ENCODE measurements at places on chromosomes 6 and 20.

- DNase-seq, result no peak
Measured at GRCh38 chr6:167497428-167498056, 172.7 kb downstream of the TTLL2 start.

DNA sequence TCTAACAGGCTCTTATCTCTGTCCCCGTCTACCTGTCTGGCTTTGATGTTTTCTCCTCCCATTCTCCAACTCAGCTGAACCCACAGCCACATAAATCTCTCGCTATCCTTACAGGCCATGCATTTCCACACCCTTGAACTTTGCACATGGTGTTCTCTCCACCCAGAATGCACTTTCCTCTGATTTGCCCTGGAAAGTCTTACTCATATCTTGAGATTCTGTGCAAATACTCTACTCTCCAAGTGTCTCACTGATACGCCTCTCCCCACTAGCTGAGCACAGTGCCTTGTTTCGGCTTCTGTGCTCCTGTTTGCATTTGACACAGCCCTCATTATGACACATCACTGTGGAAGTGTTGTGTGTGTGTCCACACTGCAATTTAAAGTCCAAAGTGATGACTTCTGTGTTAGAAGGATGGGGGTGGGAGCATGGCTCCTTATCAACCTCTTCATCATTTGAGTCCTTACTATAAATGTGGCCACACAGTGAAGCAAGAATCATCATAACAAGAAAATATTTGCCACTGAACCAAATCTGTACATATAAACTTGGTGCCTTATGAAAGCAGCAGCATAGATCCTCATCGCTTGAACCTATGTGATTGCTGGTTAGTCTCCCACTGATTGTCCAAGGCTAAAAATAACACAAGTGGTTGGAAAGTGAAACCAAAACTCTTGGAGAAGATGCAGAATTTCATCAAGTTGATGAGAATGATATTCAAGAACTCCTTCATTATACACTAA is 5.5 kb upstream of the PRELID3B start:
- DNase-seq, result no peak

DNA sequence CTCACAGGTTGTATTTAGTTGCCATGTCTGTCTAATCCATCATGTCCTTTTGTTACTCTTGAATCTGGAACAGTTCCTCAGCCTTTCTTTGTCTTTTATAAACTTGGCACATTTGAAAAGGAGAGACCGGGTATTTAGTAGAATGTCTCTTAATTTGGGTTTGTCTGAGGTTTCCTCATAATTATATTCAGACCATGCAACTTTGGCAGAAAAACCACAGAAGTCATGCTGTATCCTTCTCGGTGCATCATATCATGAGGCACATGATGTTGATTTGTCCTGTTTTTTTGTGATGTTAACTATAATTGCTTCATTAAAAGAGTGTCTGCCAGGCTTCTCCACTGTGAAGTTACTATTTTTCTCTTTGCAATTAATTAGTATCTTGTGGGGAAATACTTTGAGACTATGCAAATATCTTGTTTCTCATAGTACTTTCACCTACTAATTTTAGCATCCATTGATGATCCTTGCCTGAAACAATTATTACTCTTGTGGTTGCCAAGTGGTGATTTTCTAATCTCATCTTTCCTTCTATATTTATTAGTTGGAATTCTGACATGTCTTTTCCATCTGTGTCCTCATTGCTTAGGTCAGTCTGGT is 837.3 kb downstream of the DHX35 start:
- DNase-seq, result no peak

DNA sequence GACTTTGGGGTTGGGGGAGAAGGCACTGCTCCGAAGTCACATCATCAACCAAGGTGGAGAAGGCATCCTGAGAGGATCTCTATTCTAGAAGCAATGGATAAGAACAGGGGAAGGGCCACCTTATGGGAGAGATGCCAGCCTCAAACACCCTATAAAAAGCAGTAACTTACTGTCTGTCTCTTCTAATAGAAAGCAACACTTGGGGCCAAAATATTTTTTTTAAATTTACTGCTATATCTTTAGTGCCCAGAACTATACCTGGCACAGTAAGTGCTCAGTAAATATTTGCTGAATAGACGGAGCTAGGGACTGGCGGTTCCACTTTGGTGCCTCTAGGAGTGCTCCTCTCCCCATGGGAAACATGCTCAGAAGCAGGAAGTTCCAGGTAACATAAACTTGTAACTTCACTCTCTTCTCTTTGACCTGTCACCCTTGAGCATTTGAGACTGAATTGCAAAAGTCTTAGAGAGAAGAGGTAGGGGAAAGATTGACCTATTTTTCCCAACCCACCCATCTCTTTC is 807 bp upstream of the OTOR start:
- no peak for DNase-seq

DNA sequence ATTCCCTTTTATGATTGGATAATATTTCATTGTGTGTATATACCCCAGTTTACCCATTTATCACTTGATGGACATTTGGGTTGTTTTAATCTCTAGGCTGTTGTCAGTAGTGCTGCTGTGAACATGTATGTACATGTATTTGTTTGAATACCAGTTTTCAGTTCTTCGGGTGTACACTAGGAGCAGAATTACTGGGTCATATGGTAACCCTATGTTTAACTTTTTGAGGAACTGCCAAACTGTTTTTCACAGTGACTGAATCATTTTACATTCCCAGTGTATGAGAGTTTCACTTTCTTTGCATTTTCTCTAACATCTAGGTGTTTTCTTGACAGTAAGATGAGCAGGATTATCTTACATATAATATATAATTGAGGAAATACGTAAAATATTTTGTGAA is 44.7 kb upstream of the ADIG start:
- DNase-seq, result no peak

GRCh38 chr6:221531-222349 is 70.5 kb upstream of the DUSP22 start:
- DNase-seq, result no peak

GRCh38 chr20:3461211-3461771 is 9.5 kb upstream of the ATRN start:
- no peak for DNase-seq

GRCh38 chr6:81937296-81937937 is 184.9 kb upstream of the TENT5A start:
- no peak for DNase-seq

- peak; percentile 28 for DNase-seq
Measured at GRCh38 chr20:45911486-45912343, at the start of gene PLTP. PLTP (minus strand) TSS chr20:45912155; CDS start chr20:45911452, 703 bp downstream.

DNA sequence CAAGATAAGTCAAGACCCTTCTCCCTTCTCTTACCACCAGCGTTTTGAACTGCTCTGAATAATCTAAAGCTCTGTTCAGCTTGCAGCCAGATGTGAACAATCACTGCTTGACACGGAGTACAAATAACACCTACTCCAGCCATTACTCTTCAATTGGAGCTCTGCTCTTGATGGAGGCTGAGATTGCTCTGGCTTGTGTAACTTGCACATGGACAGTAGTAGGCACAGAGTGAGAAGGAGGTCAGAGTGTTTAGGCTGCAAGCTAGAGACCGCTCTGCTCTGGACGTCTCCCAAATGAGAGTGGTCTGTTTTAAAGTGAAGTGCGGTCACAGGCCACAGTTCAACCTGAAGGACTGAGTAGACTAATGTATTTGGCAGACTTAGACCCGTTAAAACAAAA is 158.3 kb downstream of the HDGFL1 start:
- no peak for DNase-seq

GRCh38 chr6:39266782-39267355 is 37.6 kb upstream of the KCNK5 start:
- DNase-seq, result no peak

- no peak for DNase-seq
Measured at GRCh38 chr6:81984599-81984998, 232.1 kb upstream of the TENT5A start.

- no peak for DNase-seq
Measured at GRCh38 chr20:40512591-40512990, 176.4 kb downstream of the MAFB start.

GRCh38 chr20:2798095-2798805 is 2.2 kb downstream of the CPXM1 start:
- no peak for DNase-seq

GRCh38 chr6:70184723-70185122 is 118.2 kb downstream of the COL9A1 start:
- DNase-seq, result no peak

GRCh38 chr6:155272353-155273232 is 8.8 kb downstream of the CLDN20 start:
- no peak for DNase-seq
